ENCODE measurements at places on chromosomes 5 and 9. TPM values are rescaled to one million over a fixed set of nuclear protein-coding genes. Genes with fewer than 3 reads are reported as not detected.
A peak's percentile ranks its signal among the peaks of the same experiment; 100 is the strongest.

The NR5A1 gene
- total RNA-seq, result 0.30 TPM

The PKD2L2 gene
- total RNA-seq, result not detected

The FSD1L gene
- 2.3 TPM for total RNA-seq

DNA sequence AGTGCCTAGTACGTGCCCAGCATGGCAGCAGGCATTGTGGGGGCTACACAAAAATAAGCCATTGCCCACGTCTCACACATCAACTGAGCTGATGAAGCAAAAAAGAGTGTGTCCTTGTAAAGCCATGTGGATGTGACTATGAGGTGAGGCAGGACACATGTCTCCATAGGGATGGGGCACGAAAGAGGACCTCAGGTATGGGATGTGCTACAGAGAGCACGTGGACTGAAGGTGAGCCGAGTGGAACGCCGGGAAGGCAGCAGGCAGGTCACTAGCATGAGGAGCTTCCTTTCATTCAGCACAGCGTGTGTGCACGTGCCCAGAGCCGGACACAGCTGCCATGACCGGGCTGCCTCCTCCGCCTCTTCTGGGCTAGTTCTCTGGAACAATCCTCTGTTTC, 429.8 kb downstream of the SPOCK1 start:
- no peak for DNase-seq

- peak; percentile 73 for DNase-seq
These were observed 439.1 kb downstream of the DMAC1 start for GRCh38 chr9:7360513-7360912.

- DNase-seq, result no peak
These were observed 7.6 kb upstream of the EQTN start for GRCh38 chr9:27304521-27304920.

DNA sequence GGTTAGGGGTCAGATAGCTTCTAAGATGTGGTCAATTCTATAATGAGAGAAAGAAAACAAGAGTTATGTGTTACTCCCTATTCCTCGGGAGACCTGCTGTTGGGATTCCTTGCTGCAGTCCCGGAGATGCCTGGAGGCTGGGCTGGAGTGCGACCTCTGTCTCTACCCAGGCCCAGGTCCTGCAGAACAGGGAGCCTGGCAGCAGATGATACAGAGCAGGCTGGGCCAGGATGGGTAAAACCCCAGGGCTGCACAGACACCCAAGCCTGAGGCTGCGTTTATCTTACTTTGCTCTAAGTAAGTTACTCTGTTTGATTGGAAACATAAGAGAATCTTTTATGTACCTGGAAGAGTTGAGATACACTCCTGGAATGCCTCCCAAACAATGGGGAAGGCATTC, 26.9 kb upstream of the FAM120AOS start:
- peak; percentile 45 for DNase-seq

DNA sequence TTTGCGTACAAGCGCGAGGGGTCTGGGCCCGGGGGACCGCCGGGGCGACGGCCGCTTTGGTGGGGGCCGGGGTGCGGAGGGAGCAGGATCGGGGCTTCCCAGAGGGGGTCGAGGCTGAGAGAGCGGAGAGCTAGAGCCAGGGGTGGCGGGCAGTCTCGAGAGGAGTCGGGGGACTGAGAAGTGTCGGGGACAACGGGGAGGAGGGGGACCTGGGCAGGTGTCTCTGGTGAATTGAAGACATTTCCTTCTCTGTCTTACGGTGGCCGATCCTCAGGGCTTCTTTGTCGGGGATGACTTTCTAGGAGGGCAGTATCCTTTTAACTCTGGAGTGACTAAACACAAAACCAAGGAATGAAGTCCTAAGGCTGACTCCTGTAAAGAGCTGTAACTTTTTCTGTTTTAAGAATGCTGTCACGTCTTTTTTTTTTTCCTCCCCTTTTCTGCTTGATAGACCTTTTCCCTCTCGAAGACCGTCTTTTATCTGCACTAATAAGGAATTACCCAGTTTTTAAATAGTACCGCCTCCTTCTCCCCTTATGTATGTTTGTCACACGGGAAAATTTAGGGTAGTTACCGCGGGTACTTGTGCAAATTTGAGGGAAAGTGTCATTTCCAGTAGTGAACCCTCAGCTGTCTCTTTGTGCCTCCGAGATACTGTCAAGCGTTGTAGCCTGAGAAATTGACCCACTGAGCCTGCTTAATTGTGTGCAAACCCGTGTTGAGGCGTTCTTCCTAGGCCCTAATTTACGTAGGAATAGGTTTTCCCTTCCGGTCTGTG, 822 bp downstream of the DENND4C start:
- DNase-seq, result peak; percentile 78

DNA sequence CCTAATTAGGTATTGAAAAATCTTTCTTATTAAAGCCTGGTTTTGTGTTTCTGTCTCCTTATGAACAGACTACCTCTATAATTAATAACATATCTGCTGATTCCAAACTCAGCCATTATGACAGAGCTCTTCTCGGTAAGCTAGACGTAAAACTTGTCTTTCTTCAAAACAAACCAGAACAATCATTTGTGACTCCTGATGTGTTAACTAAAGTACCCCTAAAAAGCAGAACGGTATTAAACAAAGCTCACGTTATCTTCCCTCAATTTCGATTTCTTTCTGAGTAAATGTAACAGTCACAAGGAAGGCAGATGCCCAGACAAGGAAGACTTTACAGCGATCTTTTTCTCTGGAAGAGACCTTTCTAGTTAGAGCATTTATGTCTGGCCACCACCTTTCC, 1.8 kb downstream of the SEMA5A start:
- DNase-seq, result no peak

- DNase-seq, result no peak
These were observed 337.4 kb upstream of the GRIA1 start for GRCh38 chr5:153153086-153153485.

DNA sequence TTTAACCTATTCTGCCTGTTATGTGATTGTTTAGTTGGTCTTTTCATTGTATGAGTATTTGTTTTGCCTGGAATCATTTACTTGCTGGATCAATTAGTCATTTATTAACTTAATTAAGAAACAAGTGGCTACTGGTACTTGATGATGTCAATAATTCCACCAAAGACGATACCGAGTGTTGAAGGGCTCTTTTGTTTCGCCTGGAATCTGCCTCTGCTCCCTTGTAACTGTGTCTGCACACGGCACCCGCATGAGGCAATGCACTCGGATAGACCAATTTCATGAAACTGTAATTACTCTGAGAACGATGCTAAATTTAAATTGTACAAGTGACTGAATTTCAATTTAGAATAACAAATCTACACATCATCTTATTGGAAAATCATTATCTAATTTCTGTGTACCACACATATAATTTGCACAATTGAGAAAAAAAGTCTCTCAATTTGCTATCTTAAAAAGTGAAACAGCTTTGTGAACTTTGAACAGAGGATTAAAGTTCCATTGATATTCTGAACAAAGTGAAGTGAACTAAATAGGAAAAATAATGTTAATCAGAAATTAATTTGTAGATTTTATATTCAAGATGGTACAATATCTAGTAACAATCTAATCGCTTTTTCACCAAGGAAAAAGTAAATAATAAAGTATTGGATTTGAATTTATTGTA, 143.2 kb downstream of the CTNND2 start:
- no peak for DNase-seq

DNA sequence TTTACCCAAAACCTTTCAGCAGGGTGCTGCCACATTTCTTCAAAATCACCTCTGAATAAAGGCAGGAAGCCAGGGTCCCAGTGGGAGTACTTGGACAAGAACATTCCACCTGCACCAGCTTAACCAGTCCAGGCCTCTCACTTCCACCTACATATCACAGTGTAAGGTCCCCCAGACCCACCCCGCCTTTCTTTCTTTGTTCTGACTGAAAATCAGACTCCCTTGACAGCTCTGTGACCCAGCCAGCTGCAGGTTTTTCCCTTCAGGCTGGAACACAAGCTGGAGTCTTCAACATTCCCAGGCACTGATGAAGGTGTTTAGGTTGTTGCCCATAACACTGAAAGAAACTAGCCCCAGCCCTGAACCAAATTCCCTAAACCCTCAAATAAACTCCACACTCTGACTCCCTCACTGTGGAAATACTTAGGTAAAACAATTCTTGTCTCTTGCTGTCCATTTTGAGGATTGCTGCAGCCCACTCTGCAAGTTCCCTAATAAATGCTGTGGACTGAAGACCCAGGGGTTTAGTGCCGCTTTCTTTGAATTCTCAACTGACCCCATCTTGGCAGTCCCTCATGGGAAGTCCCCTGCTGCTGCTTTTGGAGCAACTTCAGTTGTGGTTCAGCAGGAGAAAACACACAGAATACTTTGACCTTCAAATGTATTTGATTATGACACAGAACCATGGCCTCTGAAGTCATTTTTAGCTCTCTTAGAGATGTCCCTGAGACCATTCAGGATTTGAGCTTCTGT, 24.8 kb downstream of the P4HA2 start:
- DNase-seq, result no peak

DNA sequence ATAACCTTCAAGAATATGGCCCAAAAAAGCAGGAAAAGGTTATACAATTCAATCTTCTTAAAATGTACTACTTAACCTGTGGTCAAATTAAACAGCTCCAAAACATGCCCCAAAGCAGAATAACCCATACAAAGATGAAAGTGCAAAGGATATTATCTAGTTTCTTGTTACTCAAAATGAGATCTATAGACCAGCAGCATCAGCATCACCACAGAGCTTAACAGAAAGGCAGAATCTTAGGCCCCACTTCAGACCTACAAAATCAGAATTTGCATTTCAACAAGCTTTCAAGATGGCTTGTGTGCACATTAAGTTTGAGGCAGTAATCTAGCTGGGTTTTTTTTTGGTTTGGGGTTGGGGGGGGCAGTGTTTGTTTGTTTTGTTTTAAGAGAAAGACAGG, 54.0 kb downstream of the SCAI start:
- DNase-seq, result no peak

- DNase-seq, result peak; percentile 24
These were observed 16.6 kb upstream of the MEGF9 start for GRCh38 chr9:120730654-120731514.

All from H7 (cell line).